ENCODE measurements at places on chromosomes 2 and 18.

DNA sequence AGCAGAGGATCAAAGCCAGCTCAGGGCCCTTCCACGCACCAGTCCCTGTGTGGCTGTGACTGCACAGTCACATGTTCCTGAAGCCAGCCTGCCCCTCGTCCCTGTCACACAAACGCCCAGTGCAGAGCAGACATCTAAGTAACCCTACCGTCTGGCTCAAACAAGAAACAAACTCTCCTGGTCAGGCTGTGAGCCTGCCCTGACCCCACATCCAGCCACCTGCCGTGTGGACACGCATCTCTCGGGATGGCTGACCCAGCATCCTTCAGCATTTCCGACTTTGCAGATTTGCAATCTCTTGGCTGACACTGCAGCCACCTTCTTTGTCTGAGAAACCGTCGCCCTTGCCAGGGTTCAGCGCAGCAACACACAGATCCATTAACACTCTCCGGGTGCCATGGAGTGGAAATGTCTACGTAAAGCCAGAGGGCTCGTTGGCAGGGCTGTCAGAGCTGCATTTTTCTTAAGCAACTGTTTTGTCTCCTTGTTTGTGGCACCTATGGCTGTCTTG is 82.3 kb upstream of the ASAP2 start:
- DNase-seq: no peak

GRCh38 chr2:176128982-176129796 is at the start of gene HOXD8:
TSS of gene HOXD8 (plus strand) at chr2:176129705. CDS start at chr2:176130367, 662 bp downstream.
- DNase-seq: no peak

DNA sequence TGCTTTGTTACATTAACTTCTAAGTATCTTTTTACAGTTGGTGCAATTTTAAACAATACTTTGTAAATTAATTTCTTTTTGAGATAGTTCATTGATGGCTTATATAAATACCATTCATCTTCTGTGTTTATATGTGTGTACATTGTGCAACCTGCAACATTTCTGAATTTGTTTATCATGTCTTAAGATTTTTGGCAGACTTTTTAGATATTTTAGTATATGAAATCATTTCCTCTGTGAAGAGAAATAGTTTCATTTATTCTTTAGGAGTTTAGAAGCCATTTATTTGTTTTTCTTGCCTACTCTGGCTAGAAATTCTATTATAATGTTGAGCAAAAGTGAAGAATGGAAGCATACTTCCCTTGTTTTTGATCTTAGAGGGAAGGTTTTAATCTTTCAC is 337.8 kb upstream of the DSEL start:
- DNase-seq: no peak

DNA sequence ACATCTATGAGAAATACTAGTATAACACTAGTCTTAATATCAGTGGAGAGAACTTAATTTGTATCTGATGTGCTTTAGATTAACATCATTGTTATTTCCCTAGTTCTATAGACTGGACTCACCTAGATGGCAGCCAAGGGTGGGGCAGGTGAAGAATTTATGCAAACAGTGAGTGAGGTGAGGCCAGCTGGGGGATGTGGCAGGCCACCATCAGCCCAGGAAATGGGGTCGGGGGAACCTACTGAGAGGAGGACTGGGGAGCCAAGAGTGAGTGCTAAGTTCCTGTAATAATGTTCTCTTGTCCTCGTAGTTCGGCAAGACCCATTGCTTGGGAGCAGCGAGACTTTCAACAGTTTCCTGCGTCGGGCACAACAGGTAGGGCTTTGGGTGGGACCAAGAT is 2.5 kb downstream of the SNX17 start:
- no peak for DNase-seq

DNA sequence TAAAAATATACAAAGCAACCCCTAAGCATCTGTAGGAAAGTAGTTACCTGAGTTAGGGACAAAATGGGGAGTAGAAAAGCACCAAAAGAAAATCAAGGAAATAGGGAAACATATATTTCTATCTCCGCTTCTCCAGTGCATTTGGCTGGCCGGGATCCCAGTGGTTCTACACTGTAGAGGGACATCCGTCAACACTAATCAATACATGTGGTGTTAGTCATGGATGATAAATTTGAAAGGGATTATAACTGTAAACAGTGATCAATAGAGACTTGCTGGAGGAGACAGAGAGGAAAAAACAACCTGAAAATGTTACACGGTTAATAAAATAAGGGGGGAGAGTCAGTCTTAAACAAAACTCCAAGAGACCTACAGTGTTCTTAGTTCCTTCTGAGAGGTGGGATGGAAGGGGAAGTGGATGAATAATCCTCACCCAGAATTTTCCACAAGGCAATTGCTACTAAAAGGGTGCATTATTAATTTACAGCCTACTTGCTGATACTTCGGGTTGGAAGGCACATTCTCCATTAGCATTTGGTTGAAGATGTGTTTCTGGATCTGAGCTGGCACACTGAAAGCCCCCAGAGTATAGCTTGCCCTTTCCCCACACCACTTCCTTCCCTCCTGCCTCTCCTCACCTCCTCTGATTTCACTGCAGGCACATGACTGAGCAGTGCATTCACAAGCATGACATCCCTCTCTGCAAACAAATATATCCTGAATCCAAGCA is 530.0 kb downstream of the BCL11A start:
- no peak for DNase-seq

DNA sequence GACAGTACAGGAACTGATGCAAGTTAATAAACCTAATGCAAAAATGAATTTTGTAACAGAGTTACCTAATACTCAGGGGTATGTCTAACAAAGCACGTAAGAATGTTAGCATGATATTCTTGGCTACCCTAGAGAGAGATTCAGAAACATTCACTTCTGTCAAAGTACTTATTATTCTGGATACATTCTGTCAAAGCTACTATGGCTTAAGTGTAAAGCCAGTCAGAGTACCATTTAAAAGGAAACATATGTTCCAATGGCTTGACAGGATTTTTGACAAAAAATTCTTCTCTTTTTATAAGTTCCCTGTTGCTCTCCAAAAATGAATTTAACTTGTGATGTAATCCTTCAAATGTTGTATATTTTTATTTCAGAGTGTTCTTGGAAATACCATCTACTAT is 85.5 kb downstream of the PIGN start:
- DNase-seq: no peak

- peak; percentile 41 for DNase-seq
These were observed 14.9 kb downstream of the ITGA6 start for GRCh38 chr2:172442072-172442895.

DNA sequence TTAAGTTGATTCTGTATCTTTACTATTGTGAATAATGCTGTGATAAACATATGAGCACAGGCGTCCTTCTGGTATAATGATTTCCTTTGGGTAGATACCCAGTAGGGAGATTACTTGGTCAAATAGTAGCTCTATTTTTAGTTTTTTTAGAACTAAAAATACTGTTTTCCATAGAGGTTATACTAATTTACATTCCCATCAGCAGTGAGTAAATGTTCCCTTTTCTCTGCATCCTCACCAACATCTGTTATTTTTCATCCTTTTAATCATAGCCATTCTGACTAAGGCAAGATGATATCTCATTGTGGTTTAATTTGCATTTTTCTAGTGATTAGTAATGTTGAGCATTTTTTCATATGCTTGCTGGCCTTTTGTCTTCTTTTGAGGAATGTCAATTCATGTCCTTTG is 35.1 kb downstream of the PMS1 start:
- no peak for DNase-seq

DNA sequence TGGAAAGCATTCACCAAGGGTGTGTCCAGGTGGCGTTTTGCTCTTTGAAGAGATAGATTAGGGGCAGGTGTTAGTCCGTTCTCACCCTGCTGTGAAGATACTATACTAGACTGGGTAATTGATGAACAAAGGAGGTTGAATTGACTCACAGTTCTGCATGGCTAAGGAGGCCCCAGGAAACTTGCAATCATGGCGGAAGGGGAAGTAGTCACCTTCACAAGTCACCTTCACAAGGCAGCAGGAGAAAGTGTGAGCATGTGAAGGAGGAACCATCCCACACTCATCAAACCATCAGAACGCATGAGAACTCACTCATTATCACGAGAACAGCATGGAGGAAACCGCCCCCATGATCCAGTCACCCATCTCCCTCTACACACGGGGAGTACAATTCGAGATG is 135.7 kb upstream of the NFATC1 start:
- no peak for DNase-seq

GRCh38 chr18:48942554-48943261 is 8.1 kb downstream of the SMAD7 start:
- DNase-seq: no peak

GRCh38 chr18:72866901-72867745 is 664 bp downstream of the NETO1 start:
- no peak for DNase-seq

GRCh38 chr2:101518578-101519492 is 43.9 kb upstream of the RFX8 start:
- no peak for DNase-seq

GRCh38 chr2:219676586-219676985 is 49.2 kb downstream of the SLC4A3 start:
- DNase-seq: no peak

DNA sequence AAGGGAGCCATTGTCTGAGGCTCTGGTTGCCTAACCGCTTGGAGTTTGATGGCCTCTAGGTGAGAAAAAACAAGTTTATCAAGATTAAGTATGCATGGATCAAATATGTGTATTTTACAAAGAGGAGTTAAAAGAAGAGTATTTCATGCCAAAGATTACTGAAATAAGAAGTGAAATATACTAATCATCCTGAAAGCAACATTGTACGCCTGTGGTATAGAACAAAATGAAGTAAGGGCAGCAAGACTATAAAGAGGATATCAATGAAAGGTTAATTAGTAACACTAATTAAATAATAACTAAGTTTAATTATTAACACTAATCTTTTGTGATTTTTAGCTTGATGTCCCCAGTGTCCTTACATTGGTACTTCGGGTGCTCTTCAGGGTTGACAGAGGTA is 276.7 kb downstream of the CALCRL start:
- no peak for DNase-seq

GRCh38 chr2:36663851-36664695 is 32.4 kb upstream of the VIT start:
- no peak for DNase-seq

DNA sequence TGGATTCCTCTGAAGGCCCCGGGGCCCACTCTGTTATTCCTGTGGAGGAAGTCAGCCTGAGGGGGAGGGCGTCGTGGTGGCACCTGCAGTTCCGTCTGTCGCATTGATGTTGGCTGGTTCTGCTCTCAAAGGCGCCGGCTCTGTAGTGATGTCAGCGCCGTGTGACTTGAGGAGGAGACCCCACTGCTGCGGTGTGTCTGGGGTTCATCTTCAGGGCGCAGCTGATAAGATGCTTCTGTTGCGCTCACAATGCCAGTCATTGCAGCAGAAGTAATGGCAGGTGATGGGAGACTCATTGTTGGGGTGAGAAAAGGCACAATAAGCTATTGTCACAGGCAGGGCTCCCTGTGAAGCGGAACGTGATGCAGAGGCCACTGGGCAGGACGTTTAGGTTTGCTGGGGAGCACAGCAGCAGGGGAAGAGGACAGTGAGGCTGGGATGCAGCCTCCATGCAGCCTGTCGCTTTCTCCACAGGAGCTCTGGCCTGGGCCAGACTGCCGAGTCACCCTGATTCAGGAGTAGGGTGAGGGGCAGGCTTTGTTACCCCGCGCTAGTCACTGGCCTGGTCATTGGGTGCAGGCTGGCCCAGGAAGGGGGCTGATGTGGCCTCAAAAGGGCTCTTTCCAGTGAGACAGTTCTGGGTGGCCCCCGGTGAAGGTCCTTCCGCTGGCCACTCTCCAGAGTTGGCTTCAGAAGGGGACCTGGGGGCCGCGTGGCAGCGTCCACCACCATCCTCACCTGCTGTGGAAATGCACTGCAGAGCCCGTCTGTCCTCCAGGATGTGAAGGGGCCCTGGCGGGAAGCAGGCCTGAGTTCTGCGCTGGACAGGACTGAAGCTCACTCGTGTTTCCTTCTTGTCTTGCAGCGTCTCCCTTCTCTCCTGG is 42.9 kb downstream of the SH3BP4 start:
- DNase-seq: no peak

- DNase-seq: no peak
These were observed 465.1 kb downstream of the LPIN1 start for GRCh38 chr2:12211326-12212175.

DNA sequence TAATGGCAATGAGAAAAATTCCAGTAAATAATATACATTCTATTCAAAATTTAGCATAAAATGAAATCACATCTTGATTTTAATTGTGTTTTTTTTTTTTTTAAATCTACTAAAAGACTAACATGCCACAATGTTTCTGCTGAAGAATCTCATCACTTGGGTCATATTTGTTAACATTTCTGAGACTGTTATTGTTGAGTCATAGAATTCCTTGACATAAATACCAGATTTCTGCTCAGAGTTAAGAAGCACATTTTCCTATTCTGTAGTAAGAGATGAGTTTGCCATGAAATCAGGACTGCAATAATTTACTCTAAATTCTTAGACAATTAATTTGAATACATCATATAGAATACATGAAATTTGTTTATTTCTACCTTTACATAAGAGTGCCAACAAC is 154.9 kb upstream of the KYNU start:
- no peak for DNase-seq

GRCh38 chr2:65729246-65729645 is 296.8 kb upstream of the SPRED2 start:
- DNase-seq: no peak

GRCh38 chr2:236974752-236975151 is 110.9 kb upstream of the COPS8 start:
- no peak for DNase-seq

DNA sequence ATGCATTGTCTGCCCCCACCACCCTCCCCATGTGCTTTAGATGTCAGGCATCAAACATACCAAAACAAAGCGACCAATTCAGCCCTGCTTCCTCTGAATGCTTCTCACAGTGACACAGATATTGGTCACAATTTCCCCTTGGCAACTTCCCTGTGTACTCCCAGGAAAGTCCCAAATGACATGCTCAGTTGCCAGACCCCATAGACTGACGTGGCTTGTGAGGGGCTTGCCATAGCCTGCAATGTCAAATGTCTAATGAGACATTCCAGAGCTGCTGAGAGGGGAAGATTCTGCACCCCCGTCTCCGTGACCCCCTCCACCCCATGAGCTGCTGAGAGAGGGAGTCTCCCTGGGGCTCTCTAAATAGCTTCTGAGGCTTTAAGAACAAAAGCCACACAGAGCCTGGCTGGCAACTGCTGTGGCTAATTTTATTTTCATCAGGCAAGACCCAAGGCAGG is 47.3 kb downstream of the RFTN2 start:
- DNase-seq: no peak

- DNase-seq: no peak
These were observed 44.3 kb downstream of the MYCN start for GRCh38 chr2:15984368-15985255.

GRCh38 chr2:198307093-198307492 is 502.7 kb downstream of the PLCL1 start:
- DNase-seq: no peak

- DNase-seq: no peak
These were observed 11.8 kb upstream of the PROC start for GRCh38 chr2:127406454-127406853.

GRCh38 chr2:135685361-135685760 is 56.3 kb upstream of the UBXN4 start:
- no peak for DNase-seq

- no peak for DNase-seq
These were observed 42.9 kb upstream of the MYO1B start for GRCh38 chr2:191202209-191202721.

Measured in activated gamma-delta T cell treated with Interleukin-2 at 50 U/mL for 16 hours (primary cell).